ENCODE measurements at places on chromosomes 3 and 15.

- peaks cover 12% of the 10 kb centered on the region for H3K4me1 ChIP-seq
- H3K27me3 ChIP-seq: no peaks in the 10 kb centered on the region
- no peak overlapping the region for H3K4me3 ChIP-seq
These were observed 9.7 kb downstream of the TNFSF10 start for GRCh38 chr3:172513488-172513887.

GRCh38 chr15:55587321-55588069 lies 650 bp downstream of the PYGO1 start:
- peak overlapping the region; percentile 61 for H3K4me3 ChIP-seq
- H3K4me1 ChIP-seq: peaks cover 4% of the 10 kb centered on the region
- peaks cover 6% of the 10 kb centered on the region for H3K36me3 ChIP-seq
- peak; percentile 52 for DNase-seq
- peaks cover 44% of the 10 kb centered on the region for H3K27me3 ChIP-seq

DNA sequence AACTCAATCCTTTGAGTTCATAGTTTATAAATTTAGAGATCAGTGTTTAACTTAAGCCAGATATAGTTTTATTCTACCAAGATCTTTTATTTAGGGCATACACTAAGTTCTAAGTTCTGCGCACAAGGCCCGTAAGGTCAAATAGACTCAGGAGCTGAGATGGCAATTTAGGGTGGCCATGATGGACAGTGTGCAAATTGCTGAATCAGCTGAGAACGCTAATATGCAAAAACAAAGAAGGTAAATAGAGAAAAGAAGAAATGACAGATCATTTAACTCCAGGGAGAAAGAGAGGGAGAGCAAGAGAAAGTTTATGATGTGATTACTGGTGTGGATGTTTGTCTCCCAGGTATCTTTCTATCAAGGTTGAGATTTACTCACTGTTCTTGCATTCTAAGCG lies 678.5 kb downstream of the OTOL1 start:
- no peaks in the 10 kb centered on the region for H3K4me1 ChIP-seq
- no peaks in the 10 kb centered on the region for H3K27me3 ChIP-seq
- H3K27ac ChIP-seq: no peak overlapping the region
- H3K36me3 ChIP-seq: peaks cover 9% of the 10 kb centered on the region

- H3K4me3 ChIP-seq: no peak overlapping the region
- H3K36me3 ChIP-seq: no peaks in the 10 kb centered on the region
- no peak overlapping the region for H3K27ac ChIP-seq
- H3K27me3 ChIP-seq: no peaks in the 10 kb centered on the region
These were observed 96.7 kb upstream of the KCNMB2 start for GRCh38 chr3:178439504-178439903.

- H3K4me3 ChIP-seq: no peak overlapping the region
- no peaks in the 10 kb centered on the region for H3K27me3 ChIP-seq
- no peak for DNase-seq
- peaks cover 5% of the 10 kb centered on the region for H3K36me3 ChIP-seq
- H3K4me1 ChIP-seq: peaks cover 20% of the 10 kb centered on the region
These were observed 30.1 kb downstream of the BDH1 start for GRCh38 chr3:197525706-197526105.
